Type B pancreatic cell (in vitro differentiated cells): ENCODE measurements at places on chromosomes 4 and X. TPM values are rescaled to one million over a fixed set of nuclear protein-coding genes. Genes with fewer than 3 reads are reported as not detected.
A peak's percentile ranks its signal among the peaks of the same experiment; 100 is the strongest.

Gene DOK7
- total RNA-seq: 0.55 and 0.72 TPM in 2 replicates

Gene SSX1
- total RNA-seq: not detected in 2 replicates

Gene UBE2K
- total RNA-seq: 87.7 and 88.6 TPM in 2 replicates

Gene OCIAD2
- 41.5 and 66.3 TPM in 2 replicates for total RNA-seq

Gene INTS6L
- 7.2 and 12.9 TPM in 2 replicates for total RNA-seq

- no peak overlapping the region for H3K4me3 ChIP-seq
- H3K4me1 ChIP-seq: no peaks in the 10 kb centered on the region
- H3K27ac ChIP-seq: no peak overlapping the region
- no peaks in the 10 kb centered on the region for H3K27me3 ChIP-seq
These were observed 224.0 kb upstream of the TENM3 start for GRCh38 chr4:182019148-182019652.

DNA sequence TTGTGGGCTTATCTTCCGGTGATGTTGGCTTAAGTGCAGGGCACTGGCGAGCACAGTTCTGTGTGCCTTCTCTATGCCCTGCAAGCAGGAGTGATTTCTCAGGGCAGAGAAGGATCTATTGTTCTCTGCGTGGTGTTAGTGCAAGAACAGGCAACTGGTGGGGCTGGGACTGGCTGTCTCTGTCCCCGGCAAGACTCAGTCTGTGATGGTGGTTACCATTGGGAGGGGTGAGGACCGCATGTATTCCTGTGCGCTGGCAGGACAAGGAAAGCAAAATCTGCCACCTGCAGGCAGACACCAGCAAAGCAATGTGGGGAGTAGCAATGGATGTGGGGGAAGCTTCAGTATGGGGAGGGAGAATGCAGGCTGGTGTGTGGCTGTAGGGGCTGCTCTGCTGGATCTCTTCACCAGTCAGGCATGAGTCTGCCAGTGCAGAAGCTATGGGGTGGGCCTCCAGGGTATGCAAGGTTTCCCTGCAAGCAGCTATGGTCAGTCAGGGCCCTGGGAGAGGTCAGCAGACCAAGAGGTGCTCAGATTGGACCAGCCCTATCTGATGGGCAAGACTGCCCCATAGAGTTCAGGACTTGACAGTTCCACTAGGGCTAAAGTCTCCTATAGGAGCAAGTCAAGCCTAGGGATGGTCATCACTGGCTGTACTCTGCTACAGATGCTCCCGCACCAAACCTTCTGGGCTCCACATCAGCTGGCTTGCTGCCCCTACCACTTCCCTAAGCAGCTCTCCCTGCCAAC is 16.8 kb downstream of the PF4 start:
- peaks cover 12% of the 10 kb centered on the region for H3K27me3 ChIP-seq
- H3K4me1 ChIP-seq: no peaks in the 10 kb centered on the region
- no peak for DNase-seq
- no peak overlapping the region for H3K4me3 ChIP-seq

- no peaks in the 10 kb centered on the region for H3K4me1 ChIP-seq
- peak; percentile 67 for DNase-seq
- H3K36me3 ChIP-seq: no peaks in the 10 kb centered on the region
- no peak overlapping the region for H3K27ac ChIP-seq
These were observed 615 bp downstream of the NEXMIF start for GRCh38 chrX:74924449-74925224.

GRCh38 chr4:41882625-41883347 is 52.4 kb upstream of the TMEM33 start:
- H3K4me3 ChIP-seq: peak overlapping the region; percentile 76
- peaks cover 95% of the 10 kb centered on the region for H3K27me3 ChIP-seq
- no peak for DNase-seq
- no peaks in the 10 kb centered on the region for H3K36me3 ChIP-seq

DNA sequence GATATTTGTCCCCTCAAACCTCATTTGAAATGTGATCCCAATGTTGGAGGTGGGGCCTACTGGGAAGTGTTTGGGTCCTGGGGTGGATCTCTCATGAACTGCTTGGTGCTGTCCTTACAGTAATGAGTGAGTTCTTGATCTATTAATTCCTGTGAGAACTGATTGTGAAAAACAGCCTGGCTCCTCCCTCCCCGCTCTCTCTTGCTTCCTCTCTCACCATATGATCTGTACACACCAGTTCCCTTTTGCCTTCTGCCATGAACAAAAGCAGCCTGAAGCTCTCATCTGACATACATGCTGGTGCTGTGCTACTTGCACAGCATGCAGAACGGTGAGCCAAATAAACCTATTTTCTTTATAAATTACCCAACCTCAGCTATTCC is 11.2 kb upstream of the YIPF7 start:
- peaks cover 11% of the 10 kb centered on the region for H3K4me1 ChIP-seq
- H3K36me3 ChIP-seq: no peaks in the 10 kb centered on the region
- peaks cover 2% of the 10 kb centered on the region for H3K27me3 ChIP-seq
- H3K4me3 ChIP-seq: no peak overlapping the region
- DNase-seq: no peak

DNA sequence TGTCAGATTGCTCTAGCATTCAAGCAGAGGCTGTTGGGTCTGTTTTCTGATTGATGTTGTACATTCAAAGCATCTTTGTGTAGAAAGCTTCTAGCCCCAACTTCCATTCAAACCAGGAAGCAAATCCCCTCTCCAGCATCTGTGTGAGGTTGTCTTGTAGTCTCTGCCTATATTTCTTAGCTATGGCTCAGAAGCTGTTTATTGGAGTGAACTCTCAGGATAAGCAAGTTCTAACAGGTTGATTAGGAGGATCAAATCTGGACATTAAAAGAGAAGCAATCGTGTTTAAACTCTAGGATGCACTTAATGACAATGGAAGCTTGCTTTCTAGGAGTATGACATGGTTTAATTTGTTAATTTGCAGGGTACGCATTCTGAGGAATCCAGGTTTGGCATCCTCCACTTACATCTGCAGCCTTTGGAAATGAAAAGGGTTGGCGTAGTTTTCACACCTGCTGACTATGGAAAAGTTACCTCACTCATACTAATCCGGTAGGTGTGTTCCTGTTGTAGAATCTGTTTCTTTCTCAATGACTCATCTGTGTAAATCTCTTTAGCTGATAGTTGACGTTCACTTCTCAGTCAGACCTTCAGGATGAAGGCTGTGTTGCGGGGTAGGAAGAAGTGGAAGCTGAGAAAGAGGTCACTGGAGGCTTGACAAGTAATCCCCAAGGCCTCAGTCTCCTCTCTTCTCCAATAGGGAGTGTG is 88.0 kb upstream of the TLR2 start:
- no peak overlapping the region for H3K27ac ChIP-seq
- no peak for DNase-seq
- no peak overlapping the region for H3K4me3 ChIP-seq
- H3K4me1 ChIP-seq: no peaks in the 10 kb centered on the region

DNA sequence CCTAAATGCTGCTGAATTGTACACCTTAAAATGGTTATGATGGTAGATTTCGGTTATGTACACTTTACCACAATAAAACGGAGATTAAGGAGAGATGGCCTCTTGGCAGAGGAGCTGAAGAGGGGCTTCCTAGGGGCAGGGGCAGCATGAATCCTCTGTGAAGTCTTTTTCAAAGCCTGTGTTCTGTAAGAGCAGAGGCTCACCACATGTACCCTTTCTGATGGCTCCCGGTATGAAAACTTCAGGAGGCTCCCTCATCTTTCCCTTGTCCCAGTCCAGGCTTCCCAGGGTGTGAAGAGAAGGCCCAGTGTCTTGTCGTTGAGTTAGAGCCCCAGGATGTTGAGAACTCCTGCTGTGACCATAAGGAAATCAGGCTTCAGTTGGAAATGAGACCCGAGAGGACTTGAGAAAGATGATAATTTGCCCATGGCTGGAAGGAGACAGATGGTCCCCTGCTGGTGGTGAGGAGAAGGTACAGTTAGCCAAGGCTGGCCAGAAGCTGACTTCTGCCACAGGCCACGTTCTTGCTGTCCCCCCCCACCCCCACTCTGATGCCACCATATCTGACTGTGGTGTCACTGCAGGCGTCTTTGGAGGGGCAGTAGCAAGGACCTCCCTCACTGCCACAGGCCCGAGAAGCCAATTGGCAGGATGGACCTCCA is 31.8 kb upstream of the MTM1 start:
- no peak overlapping the region for H3K27ac ChIP-seq
- no peaks in the 10 kb centered on the region for H3K4me1 ChIP-seq
- DNase-seq: no peak
- H3K4me3 ChIP-seq: no peak overlapping the region

GRCh38 chr4:55439023-55439422 is 43.3 kb downstream of the TMEM165 start:
- H3K36me3 ChIP-seq: peaks cover 23% of the 10 kb centered on the region
- no peak overlapping the region for H3K4me3 ChIP-seq
- no peak for DNase-seq
- no peaks in the 10 kb centered on the region for H3K27me3 ChIP-seq
- no peak overlapping the region for H3K27ac ChIP-seq
